ENCODE measurements at places on chromosomes 7 and 10.

DNA sequence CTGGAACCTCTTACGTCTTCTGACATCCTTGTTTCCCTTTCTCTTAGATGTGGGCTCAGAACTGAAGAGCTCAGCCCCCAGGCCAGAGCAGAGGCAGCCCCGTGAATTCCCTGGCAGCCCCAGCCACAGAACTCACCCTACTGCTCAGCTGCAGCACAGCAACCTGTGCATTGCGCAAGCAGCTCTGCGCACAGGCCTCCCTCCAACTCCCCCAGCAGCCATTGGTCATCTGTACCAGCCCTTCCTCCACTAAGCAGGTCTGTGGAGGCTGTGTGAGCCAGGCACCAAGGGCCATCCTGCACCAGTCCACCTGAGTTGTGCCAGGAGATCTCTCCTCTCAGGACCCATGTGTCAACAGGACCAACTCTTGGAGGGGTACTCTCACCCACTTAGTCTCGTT, 54.5 kb downstream of the ZNF33B start:
- no peak for DNase-seq

DNA sequence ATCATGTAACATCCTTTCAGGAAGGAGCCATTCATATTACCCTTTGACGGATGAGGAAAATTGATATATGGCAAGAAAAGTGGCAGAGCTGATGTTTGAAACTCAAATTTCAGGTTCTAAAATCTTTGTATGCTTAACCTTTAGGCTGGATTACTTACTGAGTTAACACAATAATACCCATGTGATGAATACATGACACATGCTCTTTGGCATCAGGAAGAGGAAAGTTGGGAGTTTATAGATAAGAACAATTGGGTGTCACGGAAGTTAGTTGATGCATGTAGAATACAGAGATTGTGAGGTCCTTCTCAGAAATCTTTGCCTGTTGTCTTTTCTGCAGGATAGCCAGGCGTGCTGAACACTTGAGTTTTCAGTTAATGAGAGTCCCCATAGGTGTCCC, 572.1 kb upstream of the POM121L12 start:
- no peak for DNase-seq

DNA sequence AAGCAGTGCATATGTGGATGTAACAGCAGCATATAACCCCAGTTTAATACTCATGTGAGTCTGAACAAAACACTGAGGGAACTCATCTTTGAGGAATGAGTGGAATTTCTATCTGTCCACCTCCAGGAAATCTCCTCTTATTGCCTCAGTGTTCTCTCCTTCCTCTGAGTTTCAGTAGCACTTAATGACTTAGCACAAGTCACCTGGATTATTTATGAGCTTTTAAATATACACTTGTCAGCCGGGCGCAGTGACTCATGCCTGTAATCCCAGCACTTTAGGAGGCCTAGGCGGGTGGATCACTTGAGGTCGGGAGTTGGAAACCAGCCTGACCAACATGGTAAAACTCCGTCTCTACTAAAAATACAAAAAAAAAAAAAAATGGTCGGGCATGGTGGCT, 4.3 kb downstream of the LRRC20 start:
- DNase-seq: no peak

DNA sequence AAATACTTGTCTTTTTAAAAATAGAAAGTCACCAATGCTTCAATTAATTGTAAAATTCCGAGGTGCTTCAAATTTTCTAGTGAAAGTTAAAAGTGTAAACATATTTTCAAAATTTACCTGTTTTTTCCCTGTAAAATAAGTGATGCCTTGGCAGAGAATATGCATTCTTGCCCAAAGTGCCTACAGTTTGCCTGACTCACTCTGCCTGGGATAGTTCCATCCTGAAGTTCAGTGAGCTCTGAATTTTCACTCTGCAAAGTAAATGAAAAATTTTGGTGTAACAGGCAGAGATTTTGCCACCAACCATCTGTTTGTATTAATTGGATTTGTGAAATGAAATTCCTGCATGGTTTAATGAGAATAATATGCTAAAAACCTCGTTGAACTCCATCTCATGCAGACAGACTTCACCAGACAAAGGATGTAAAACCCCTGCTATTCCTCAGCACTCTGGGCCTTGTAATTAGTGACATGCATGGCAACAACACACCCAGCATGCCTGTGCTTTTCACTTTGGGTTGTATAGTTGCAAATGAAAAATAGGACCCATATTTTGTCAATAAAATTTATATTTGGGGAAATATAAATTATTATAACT, 117.4 kb upstream of the GNAI1 start:
- no peak for DNase-seq

DNA sequence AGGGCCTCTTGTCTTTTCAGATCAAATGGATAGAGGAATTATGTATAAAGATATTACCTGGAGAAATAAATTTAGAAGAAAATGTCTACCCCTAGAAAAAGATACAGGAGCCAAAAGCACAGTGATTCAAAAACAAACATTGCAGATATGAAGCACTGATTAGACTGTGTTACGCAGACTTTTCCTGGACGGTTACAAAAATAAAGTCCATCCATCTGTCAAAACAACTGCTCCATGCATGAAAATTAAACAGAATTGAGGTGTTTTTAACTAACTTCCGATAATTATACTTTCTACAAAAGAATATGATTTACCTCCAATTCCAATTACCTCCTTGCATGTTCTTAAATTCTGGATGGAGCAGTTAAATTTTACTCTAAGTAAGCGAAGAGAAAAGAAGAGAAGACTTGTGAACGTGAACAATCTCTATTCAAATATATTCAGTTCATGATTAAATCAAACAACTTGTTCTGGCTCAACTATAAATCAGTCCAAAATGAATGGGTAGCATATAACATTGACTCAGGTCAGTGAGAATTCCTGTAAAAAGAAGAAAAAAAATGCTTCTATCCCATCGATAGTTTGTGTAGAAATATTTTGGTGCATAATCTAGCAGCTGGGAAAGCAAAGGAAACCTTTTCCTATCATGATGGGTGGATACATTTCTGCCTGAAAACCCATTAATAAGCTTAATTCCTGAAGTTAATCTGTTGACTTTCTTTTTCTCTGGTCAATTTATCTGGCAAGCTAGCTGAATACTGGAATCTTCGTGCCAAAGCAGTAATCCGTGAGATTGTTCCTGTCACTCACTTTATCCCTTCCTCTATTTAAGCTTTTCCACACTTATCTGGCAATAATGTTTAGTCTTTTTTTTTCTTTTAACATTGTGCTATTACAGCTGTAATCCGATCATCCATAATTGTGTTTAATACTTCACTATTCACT, 80.4 kb downstream of the SEMA3A start:
- no peak for DNase-seq

DNA sequence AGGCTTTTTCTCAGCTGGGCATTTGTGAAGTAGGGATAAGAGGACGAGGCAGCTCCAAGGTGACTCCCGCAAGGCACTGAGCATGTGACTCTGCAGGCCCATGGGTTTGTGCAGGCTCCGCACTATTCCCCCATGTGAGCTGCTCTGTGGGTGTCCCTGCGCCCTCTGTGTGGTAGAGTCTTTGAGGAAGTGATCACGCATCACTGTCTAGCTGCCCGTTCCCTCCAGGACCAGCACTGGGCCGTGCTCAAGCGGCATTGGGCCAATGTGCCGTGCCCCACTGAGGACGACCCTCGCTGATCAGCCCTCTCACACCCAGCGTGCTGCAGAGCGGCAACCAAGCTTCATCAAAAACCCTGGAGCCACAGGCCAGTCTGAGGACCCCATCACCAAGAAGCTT, 7.5 kb downstream of the PRKAG2 start:
- DNase-seq: no peak

- no peak for DNase-seq
These were observed 108.9 kb downstream of the DNAH11 start for GRCh38 chr7:21651697-21652096.

DNA sequence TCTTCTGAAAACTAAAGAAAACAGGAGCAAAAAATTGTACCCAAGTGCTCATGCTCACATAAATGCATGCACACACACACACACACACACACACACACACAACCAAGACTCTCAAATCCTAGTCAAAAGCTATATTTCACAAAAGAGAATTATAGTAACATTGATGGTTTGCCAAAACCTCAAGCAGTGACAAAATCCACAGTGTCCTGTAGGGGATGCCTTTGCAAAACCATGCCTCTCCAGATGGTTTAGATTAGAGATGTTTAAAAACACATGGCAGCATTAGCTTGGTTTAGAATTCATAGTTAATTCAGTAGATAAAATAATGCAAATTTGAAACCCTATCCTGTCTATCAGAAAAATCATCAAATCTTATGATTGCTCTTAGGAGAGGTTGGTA, 232.2 kb downstream of the DYNC1I1 start:
- DNase-seq: no peak

- DNase-seq: no peak
These were observed 411.8 kb downstream of the ETV1 start for GRCh38 chr7:13577566-13578145.

DNA sequence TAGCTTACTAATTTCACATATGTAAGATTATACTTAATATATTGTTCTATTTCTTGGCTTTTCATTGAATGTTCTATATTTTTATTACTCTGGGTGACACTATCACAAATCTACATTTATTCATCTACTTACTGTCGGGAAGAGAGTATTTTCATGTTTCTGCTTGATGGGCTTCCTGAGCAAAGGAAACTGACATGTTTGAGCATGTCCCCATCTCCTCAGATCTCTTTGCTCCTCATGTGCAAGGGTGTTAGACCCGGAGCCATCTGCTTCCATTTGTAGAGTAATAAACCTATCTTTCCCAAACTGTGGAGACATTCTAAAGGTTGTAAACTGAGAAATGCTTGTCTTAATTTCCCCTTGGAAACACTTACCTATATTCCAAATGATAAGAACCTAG, 103.5 kb downstream of the LSMEM1 start:
- DNase-seq: no peak

- DNase-seq: no peak
These were observed 440.1 kb downstream of the TCERG1L start for GRCh38 chr10:130871406-130871805.

DNA sequence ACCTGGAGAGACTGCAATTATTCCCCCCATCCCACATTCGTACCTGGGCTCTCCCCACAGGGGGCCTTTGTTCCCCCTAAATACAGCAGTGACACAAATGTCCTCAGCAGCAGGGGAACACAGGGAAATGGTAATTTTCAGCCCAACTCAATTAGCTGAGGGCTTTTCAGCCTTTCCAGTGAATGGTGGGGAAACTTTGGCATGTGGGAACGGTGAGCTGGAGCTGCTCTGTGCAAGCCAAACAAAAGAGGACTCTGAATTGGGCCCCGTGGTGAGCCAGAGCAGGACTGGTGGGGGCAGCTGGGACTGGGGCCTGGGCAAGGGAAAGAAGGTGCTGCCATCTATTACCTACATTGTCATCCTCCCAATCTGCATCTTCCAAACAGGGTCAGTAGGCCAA, 51.0 kb downstream of the FBXW4 start:
- no peak for DNase-seq

GRCh38 chr7:1531263-1531978, 919 bp downstream of the MAFK start:
- no peak for DNase-seq

DNA sequence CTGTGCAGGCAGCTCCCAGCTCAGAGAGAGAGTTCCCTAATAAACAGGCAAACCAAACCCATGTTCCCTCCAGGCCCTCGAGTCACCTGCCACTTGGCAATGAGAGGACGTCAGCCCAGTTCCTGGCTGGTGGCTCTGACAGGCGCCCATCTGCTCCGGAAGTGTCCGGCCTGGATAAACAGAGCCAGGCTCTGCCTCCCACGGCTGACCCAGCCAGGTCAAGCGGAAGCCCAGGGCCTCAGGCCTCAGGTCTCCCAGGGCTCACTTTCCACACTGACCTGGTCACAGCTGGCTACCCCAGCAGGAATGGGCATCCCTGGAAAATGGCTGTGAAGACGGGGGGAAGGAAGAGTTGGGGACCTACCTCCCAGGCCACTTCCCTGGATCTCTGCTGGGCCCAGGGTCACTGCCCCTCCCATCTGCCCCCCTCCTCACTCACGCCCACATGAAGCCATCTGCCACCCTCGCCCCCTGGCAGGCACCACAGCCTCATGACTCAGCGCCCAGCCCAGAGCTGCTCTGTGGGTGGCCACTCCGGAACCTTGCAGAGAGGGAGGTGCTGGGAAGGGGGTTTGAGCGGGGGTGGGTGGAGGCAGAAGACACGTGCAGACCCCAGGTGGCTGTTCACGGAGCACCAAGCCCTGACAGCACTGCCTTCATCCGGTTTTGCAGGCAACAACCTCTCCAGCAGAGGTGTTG, 37.4 kb upstream of the DUSP5 start:
- no peak for DNase-seq

DNA sequence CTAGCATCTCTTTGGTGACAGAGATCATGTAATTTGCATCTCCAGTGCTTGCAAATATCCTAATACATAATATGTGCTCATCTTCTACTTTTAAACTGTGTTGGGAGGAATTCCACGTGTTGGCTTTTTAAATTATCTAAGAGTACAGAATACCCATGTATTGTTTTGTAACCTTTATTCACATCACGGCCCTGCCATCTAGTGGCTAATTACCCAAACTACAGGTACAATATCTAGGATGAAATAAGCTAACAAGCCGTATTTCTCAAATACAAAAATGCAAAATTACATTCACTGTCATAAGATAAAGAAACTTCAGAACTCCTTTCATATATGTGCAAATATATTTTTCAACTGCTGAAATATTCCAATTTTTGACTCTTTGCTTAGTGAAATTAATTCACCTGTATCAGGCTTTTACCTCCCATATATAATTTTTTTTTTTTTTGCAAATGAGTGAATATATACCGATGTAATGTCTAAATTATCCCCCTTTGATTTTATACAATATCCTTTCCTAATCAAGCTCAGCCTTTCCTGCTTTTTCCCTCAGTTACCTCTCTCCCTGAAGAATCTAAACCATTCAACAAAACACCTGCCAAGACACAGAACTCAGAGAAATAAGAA, 30.3 kb upstream of the LSM8 start:
- no peak for DNase-seq

DNA sequence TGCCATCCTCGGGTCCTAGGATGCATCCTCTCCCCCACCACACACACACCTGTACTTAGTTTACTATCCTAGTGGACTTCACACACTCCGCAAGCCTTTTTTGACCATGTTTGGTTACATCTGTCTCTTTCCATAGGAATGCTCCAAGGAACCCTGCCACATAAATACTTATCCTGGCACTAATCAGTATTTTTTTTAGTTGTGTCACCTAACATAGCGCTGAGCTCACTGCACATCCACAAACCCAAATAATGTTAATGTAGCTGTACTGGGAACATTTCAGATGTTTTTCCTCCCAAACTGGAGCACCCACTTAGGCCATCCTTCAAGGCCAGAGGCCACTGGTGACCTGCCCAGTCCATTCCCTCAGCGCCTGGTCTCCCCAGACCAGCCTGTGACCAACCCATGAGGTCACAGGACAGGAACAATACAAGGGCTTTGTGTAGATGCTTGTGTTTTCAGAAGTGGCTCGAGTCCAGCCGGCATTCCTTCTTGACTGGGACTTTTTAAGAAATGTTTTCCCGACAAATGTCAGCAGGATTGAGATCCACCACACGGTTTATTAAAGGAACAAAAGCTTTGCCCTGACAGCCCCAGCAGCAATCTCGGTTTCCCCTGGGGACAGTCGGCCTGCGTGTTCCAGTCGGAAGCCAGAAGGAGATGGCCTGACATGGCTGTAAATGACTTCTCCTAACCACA, 181.4 kb downstream of the JCAD start:
- no peak for DNase-seq

Data from effector memory CD4-positive, alpha-beta T cell (primary cell).